ENCODE measurements at places on chromosomes 3 and 15. TPM values are rescaled to one million over a fixed set of nuclear protein-coding genes. Genes with fewer than 3 reads are reported as not detected.
A peak's percentile ranks its signal among the peaks of the same experiment; 100 is the strongest.

AP4E1 gene
- 11.6 TPM for total RNA-seq

DNA sequence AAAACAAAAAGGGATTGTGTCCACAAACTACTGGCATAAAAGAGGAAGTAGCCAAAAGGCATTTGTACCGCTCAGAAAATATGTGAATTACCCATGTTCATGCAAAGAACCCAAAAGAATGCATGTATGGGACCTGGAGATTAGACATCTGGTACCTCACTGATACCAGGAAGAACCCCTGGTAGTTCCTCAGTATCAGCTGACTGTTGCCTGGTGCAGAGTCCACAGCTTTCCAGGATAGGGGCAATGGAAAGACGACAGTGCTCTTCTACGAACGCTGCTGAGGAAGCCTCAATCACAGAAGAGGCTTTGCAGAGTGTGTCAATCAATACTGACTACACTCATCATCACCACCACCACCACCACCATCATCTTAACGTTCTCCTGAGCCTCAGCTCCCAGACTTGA lies 63.3 kb downstream of the ATP8B4 start:
- no peak for DNase-seq

GRCh38 chr15:39651295-39651694 lies 70.4 kb downstream of the THBS1 start:
- DNase-seq: no peak

DNA sequence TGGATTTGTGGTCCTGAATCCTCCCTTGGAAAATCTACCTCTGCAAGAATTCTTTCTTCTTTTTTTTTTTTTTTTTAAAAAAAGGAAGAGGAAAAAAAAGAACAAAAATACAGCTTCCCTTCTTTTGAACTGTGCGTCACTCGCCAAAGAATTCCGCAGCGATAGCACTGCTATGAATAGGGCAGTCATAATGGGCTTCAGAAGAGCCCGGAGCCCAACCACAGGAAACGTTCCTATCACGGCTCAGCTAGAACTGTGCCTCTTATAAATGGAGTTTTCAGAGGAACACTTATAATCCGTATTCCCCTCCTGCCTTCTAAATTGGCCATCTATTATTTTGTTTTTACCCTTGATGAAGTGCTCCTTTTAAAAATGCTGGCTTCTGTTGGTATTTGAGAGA lies 227.7 kb downstream of the ADAMTS17 start:
- no peak for DNase-seq

- DNase-seq: no peak
Observed at GRCh38 chr3:192161661-192162060, 565.7 kb downstream of the FGF12 start.

- no peak for DNase-seq
Observed at GRCh38 chr15:81544385-81544784, 170.4 kb upstream of the TMC3 start.

GRCh38 chr3:15576475-15576874 lies 24.9 kb downstream of the HACL1 start:
- no peak for DNase-seq

DNA sequence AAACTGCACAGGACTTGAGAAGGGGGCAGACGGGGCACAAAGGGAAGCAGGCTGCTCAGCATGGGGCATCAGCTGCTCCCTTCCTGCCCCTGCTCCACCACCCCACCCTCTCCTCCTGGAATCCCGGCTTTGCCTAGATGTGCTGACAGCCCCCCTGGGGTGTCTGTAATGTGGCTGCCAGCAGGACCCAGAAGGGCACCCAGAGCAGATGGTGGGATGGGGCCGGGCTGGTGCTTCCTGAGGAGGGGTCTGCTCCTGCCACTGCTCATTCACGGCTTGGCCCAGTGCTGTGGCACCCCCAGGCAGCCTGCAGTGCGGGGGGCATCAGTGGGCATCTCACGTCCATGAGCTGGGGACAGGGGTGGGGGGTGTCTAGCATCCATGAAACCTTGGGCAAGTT lies 10.2 kb downstream of the H1-8 start:
- no peak for DNase-seq

DNA sequence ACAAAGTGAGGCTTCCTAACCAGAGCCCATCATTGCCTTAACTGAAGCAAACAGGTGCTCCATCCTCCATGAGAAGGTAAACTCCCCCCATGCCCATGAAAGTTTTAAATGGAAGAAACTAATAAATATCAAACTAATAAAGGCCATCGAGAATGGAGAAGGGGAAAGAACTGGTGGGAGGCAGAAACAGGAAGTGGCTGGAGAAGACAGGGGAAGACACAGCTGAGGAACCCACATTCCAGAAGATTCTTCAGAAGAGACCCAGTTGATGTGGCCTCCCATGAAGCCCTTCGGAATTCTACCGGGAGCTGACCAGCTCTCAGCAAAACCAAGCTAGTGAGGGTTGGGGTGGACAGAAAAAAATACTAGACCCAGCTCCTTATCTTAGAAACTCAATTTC lies 41.6 kb downstream of the SH3BP5 start:
- DNase-seq: peak; percentile 27

EFCAB12 gene
- 3.5 TPM for total RNA-seq

GRCh38 chr3:149908424-149908957 lies 62.2 kb downstream of the PFN2 start:
- DNase-seq: no peak

DNA sequence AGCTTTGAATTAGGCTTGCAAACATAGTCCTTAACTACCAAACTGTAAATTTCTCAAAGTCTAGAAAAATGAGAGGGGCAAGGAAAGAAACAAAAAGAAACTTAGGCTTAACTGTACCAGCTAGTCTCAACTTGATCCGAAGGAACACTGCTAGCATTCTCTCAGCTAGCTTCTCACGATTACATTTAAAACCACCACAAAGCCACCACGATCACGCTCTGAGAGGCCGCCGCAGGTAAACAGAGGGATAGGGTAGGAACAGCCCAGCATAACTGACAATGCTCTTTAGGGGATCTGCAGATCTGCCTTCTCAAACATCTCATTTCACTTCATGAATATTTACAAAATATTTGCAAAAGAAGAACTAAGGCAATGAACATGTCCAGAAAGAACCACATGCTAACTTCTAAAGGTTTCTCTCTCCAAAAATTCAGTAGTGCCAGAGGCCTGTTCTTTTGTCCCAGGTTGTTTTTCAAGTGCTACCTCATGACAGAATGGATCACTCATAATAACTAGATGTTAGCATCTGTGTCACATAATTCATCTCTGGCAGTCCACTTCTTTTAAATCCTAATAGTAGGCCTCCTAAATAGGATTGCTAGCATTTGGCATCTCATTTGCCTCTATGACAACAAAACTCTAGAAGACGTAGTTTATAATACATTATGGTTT lies 18.9 kb downstream of the VGLL4 start:
- DNase-seq: no peak

ZBBX gene
- total RNA-seq: 6.7 TPM

GRCh38 chr3:55042591-55042990 lies 114.7 kb upstream of the LRTM1 start:
- DNase-seq: no peak

MAN2C1 gene
- total RNA-seq: 211 TPM

ADGRG7 gene
- not detected for total RNA-seq

DNA sequence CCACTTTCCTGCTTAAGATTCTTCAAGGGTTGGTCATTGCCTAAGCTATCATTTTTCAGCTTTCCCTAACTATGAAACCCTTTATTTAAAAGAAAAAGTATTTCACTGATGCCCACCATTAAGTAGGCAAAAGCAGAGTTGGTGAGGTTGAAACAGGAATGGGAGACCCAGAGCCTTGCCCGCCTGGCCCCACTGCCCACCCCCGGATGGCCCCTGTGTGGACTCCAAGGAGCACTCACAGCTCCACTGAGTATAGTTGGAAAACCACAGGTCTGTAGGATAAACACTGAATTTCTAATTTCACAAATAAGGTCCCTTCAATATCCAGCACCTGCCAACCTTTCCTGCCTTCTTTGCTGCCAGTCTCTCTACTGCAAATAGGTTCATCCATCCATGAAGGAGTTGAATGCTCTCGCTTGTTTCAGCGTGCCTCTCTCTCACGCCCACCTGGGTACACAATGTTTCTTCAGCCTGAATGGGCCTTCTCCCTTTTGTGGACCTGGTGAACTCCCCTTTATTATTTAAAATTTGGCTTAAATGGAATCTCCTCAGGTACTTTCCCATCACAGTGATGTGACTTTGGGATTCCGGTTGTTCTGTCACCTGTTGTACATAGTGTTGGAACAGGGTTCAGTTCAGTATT lies 8.7 kb upstream of the ACAP2 start:
- DNase-seq: no peak

- peak; percentile 18 for DNase-seq
Observed at GRCh38 chr3:101725194-101725889, 928 bp downstream of the CEP97 start.

IQSEC1 gene
- total RNA-seq: 38.7 TPM

- no peak for DNase-seq
Observed at GRCh38 chr15:40498418-40498817, 27.6 kb downstream of the CHST14 start.

TRAT1 gene
- total RNA-seq: 1.4 TPM

DLL4 gene
- 18.1 TPM for total RNA-seq

DNA sequence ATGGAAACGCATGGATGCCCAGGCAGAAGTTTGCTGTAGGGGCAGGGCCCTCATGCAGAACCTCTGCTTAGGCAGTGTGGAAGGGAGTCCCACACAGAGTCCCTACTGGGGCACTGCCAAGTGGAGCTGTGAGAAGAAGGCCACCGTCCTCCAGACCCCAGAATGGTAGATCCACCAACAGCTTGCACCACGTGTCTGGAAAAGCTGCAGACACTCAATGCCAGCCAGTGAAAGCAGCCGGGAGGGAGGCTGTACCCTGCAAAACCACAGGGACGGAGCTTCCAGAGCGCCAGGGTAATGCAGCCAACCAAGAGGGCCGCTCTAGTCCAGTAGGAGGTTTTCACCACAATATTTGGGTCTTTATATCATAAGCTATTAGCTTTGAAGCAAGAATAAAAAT lies 97.1 kb upstream of the IQSEC1 start:
- no peak for DNase-seq

DNA sequence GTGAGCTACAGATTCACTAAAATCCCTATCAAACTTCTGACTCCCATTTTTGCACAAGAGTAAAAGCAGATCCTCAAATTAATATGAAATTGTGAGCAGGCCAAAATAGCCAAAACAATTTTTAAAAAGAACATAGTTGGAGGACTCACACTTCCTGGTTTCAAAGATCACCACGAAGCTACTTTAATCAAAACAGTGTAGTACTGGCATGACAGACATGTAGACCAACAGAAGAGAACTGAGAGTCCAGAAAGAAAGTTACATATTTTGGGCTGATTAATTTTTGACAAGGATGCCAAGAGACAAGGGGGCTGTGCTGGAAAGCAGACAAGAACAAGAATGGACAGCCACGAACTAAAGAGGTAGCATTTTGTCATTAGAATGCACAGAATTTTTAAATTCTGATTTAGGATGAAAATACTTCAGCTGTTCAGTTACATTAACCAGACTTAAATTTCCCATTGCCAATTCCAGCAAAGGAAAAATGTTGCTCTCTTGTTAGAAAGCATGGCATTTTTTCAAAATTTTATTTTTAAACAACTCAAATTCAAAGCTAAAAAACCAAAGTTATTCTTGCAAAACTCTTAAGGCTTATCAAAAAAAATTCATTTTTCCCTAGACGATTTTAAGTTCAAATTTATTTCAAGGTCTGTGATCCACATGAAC lies 14.0 kb downstream of the RYK start:
- no peak for DNase-seq

DNA sequence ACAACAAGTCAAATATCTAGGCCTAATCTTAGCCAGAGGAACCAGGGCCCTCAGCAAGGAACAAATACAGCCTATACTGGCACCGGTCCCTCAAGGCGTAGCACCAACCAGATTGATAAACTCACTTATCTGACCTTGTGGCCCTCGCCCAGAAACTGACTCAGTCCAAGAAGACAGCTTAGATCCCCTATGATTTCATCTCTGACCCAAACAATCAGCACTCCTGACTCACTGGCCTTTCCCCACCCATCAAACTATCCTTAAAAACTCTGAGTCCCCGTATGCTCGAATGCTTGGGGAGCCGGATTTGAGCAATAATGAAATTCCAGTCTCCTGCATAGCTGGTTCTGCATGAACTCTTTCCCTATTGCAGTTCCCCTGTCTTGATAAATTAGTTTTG lies 1.6 kb upstream of the SORD start:
- DNase-seq: no peak

GRCh38 chr15:31446546-31446945 lies 119.9 kb downstream of the KLF13 start:
- DNase-seq: no peak

- no peak for DNase-seq
Observed at GRCh38 chr3:156649681-156650080, 24.7 kb upstream of the TIPARP start.

GRCh38 chr15:67839499-67839928 lies 331 bp downstream of the RNU6-1 start:
- DNase-seq: no peak

SLC22A13 gene
- 0.32 TPM for total RNA-seq

- no peak for DNase-seq
Observed at GRCh38 chr15:61056386-61056785, 172.7 kb downstream of the RORA start.

ADPRH gene
- total RNA-seq: 24.0 TPM

- DNase-seq: peak; percentile 88
Observed at GRCh38 chr15:90300988-90301706, 35.7 kb downstream of the NGRN start.

- peak; percentile 69 for DNase-seq
Observed at GRCh38 chr3:10224794-10225665, 23.2 kb upstream of the TATDN2 start.

DNA sequence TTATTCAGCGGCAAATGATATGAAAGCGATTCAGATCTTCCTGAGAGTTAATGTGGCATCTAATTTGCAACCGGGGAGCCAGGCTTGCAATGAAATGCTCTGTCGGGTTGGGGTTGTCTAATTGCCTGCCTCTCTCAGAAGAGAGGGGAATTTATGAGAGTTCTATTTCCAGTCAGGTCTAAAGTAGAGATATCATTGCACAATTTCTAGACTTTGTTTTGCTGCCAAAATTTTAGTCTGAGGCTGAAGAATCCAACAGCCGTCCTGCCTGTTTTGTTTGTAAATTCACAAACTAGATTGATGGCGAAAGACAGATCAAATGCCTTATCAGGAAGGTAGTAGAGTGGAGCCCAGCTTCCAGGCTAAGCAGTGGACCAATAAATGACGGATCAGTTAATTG lies 610 bp downstream of the LIPC start:
- no peak for DNase-seq

ATP6V1A gene
- total RNA-seq: 111 TPM

LRRC49 gene
- 4.2 TPM for total RNA-seq

PDE12 gene
- 23.1 TPM for total RNA-seq

- no peak for DNase-seq
Observed at GRCh38 chr3:139309880-139310279, 33.9 kb upstream of the MRPS22 start.

All from left lung (tissue), 14 donors.